ENCODE measurements at places on chromosomes 2 and 18.

- no peak for DNase-seq
These were observed 24.8 kb upstream of the HNRNPA3 start for GRCh38 chr2:177187631-177188312.

DNA sequence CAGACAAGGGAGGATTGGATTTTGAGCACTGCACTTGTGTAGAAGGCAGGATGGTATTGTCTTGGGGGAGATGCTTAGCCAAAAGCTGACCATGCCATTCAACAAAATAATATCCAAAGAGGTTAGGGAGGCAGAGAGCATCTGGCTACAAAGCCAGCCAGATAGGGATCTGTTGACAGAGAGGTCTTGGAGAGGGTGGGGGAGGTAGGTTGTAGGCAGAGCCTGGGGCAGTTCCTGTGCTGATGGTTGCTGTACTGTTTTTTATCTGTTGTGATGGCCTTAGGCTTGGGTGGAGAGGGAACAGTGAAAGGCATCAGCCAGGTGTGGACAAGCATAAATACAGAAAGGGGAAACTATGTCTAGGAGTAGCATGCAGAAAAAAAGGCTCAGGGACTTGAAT lies 100.9 kb downstream of the AQP4 start:
- no peak for DNase-seq

DNA sequence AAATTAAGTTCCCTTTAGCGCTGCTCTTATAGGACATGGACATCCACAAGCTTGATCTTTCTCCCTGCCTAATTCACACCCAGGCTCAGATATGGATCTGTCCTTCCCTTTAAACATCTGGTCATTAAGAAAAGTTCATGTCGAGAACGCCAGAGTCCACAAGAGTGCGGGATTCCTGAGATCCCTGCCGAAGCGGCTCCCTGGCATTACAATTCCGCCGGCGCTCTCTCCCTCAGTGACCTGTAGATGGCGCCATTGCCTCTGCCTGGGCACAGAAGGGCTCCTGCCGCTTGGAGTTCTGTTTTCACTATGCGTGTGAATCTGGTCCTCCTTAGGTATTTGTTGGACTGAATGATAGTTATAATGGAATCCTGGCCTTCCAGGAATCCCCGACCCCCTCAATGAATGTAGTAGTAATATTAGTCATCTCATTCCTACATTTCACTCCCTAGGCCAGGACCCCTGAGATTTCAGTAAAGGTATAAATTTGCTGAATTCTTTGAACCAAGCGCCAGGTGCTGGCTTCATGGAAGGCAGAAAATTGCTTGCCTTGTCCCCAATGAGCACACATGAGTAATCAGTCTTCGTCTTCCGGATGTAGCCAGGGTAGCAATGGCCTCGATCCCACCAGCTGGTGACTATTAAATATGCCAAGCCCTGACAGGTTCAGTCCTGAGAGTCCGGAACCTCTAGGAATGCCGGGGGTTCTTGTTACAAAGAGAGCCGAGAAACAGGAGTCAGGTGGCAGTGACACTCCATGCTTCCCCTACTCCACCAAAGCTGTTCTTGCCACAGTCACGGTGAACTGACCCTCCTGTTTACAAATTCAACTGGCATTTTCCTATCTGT lies 26.4 kb upstream of the CD207 start:
- peak; percentile 33 for DNase-seq

DNA sequence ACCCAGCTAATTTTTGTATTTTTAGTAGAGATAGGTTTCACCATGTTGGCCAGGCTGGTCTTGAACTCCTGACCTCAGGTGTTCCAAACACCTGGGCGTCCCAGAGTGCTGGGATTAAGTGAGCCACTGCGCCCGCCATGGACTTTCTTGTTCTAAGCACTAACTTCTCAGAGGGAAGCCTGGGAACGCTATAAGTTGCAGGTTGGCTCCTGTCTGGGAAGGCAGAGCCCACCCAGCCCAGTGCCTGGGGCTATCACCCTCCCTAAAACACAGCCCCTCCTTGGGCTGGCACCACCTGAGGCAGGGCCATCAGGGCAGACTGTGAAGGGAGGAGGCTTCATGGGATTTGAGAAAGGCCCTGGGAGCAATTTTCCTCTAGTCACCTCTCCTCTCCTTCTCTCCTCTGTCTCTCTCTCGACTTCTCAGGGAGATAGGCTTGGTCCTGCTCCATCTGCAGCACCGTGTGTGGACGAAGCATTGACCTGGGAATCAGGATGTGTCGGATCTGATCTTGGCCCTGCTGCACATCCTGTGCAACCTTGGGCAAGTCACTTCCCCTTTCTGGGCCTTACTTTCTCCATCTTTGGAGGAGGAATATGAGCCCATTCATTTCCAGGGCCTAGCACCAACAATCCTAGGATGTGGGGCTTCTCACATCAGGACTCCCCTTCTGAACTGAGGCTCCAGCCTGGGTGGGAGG lies 10.9 kb downstream of the PSD4 start:
- no peak for DNase-seq

- DNase-seq, result no peak
These were observed 18.9 kb upstream of the GREB1 start for GRCh38 chr2:11514904-11515303.

Data from bone marrow (tissue), 2 donors.